A172 (cell line): ENCODE measurements at places on chromosomes 1 and 21. TPM values are rescaled to one million over a fixed set of nuclear protein-coding genes. Genes with fewer than 3 reads are reported as not detected.

Gene KANK4
- total RNA-seq, result 0.09 TPM in 1 of 2 replicates, not detected in the other

Gene LAMB3
- 7.0 and 13.7 TPM in 2 replicates for total RNA-seq

Gene GIPC2
- total RNA-seq, result 0.02 and 0.07 TPM in 2 replicates

Gene AK5
- total RNA-seq, result 2.0 and 9.0 TPM in 2 replicates

Gene DPT
- total RNA-seq, result not detected in 2 replicates

Gene BSDC1
- 40.6 and 53.1 TPM in 2 replicates for total RNA-seq

Gene LAD1
- 0.67 TPM in 1 of 2 replicates, not detected in the other for total RNA-seq

Gene UAP1
- 247 and 258 TPM in 2 replicates for total RNA-seq

Gene PDZK1IP1
- 0.79 and 6.0 TPM in 2 replicates for total RNA-seq

Gene RPTN
- not detected in 2 replicates for total RNA-seq

Gene SPRR2G
- not detected in 2 replicates for total RNA-seq

Gene SNAPIN
- 150 and 158 TPM in 2 replicates for total RNA-seq

Gene NR1I3
- 0.50 TPM in 1 of 2 replicates, not detected in the other for total RNA-seq

Gene MEGF6
- 21.7 and 22.4 TPM in 2 replicates for total RNA-seq

Gene OR2M5
- not detected in 2 replicates for total RNA-seq

Gene OR6K3
- not detected in 2 replicates for total RNA-seq

Gene ADGRB2
- total RNA-seq, result 11.3 and 20.9 TPM in 2 replicates

Gene SLC66A1
- total RNA-seq, result 18.3 and 20.5 TPM in 2 replicates

Gene BTG2
- total RNA-seq, result 11.3 and 13.2 TPM in 2 replicates

Gene RAB29
- total RNA-seq, result 29.8 and 33.3 TPM in 2 replicates

Gene RAB7B
- total RNA-seq, result 0.29 TPM in 2 replicates

Gene LRRC38
- not detected in 2 replicates for total RNA-seq

Gene PCAT6
- total RNA-seq, result not detected in 2 replicates

Gene BLACAT1
- total RNA-seq, result 0.28 and 1.4 TPM in 2 replicates

Gene PTPRF
- 25.2 and 27.4 TPM in 2 replicates for total RNA-seq

Gene DMRTA2
- 1.1 and 1.8 TPM in 2 replicates for total RNA-seq

Gene MCOLN2
- total RNA-seq, result 3.9 and 6.9 TPM in 2 replicates

Gene RAB3B
- 7.4 and 9.0 TPM in 2 replicates for total RNA-seq

Gene WNT3A
- total RNA-seq, result 0.72 TPM in 1 of 2 replicates, not detected in the other

Gene ST6GALNAC3
- total RNA-seq, result 1.8 and 1.9 TPM in 2 replicates

Gene GFI1
- total RNA-seq, result 0.38 and 0.60 TPM in 2 replicates

Gene OR2AJ1
- total RNA-seq, result not detected in 2 replicates

Gene C4BPA
- total RNA-seq, result not detected in 2 replicates

Gene MNDA
- total RNA-seq, result not detected in 2 replicates

Gene S100A3
- 90.9 and 103 TPM in 2 replicates for total RNA-seq

Gene SLAMF1
- 0.07 and 1.1 TPM in 2 replicates for total RNA-seq

Gene TMEM269
- total RNA-seq, result 0.05 TPM in 1 of 2 replicates, not detected in the other

Gene RHCE
- 0.38 TPM in 1 of 2 replicates, not detected in the other for total RNA-seq

Gene CELA3A
- total RNA-seq, result not detected in 2 replicates

Gene ZNF124
- 67.1 and 69.2 TPM in 2 replicates for total RNA-seq

Gene CYP4Z1
- not detected in 2 replicates for total RNA-seq

Gene LCE3D
- total RNA-seq, result not detected in 2 replicates

Gene FOXD3
- total RNA-seq, result 0.17 TPM in 1 of 2 replicates, not detected in the other

Gene CHAF1B
- total RNA-seq, result 25.9 and 33.9 TPM in 2 replicates

Gene OLIG2
- total RNA-seq, result 1.4 and 3.9 TPM in 2 replicates

Gene KRTAP10-5
- not detected in 2 replicates for total RNA-seq

Gene SHISAL2A
- not detected in 2 replicates for total RNA-seq
